Uterus (tissue), 4 donors: ENCODE measurements at places on chromosomes 2 and 18. TPM values are rescaled to one million over a fixed set of nuclear protein-coding genes. Genes with fewer than 3 reads are reported as not detected.

CNDP1 gene
- total RNA-seq, result 1.0 TPM

NOSTRIN gene
- 27.5 TPM for total RNA-seq

CCDC141 gene
- total RNA-seq, result 0.29 TPM

KRTCAP3 gene
- total RNA-seq, result not detected

CBLN2 gene
- total RNA-seq, result not detected

ELOA2 gene
- not detected for total RNA-seq

SERPINB11 gene
- total RNA-seq, result not detected

IFIH1 gene
- total RNA-seq, result 5.6 TPM

ZNF396 gene
- total RNA-seq, result 3.9 TPM
